ENCODE measurements at places on chromosomes 2 and 18.
A peak's percentile ranks its signal among the peaks of the same experiment; 100 is the strongest.

- no peak for DNase-seq
Observed at GRCh38 chr2:53884883-53885282, 25.1 kb upstream of the GPR75 start.

DNA sequence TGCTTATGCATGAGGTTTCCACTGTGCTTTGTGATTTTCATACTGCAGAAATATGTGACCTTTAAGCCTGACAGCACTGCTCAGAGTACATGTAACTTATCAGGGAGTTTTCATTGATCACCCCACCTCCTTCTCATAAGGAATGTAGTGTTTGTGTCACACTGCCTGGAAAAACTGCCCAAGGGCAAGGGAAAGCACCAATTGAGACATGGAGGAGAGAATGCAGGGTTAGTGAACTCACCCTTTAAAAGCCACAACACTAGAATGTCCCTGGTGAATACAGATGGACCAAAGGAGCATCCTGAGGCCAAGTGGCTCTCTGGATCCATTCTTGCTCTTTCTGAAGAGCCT, 147.2 kb upstream of the SPATS2L start:
- no peak for DNase-seq

DNA sequence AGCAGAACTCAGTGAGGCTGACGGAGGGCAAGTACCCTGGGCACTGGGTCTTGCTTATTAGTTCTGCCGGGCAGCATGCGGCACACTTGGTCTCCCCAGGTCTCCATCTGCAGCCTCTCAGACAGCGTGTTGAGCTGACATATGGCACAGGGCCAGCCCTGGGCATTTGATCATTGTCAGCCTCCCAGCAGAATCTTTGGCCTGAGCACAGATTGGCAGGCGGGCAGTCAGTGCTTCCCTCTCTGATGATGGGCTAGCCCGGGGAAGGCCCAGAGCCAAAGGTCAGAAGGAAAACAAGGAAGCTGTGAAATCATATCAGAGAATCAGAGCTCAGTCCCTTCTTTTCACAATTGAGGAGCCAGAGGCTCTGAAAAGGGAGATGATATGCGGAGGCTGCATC, 150.1 kb upstream of the LRRTM1 start:
- DNase-seq = no peak

GRCh38 chr2:239215988-239216613, 184.7 kb downstream of the HDAC4 start:
- no peak for DNase-seq

DNA sequence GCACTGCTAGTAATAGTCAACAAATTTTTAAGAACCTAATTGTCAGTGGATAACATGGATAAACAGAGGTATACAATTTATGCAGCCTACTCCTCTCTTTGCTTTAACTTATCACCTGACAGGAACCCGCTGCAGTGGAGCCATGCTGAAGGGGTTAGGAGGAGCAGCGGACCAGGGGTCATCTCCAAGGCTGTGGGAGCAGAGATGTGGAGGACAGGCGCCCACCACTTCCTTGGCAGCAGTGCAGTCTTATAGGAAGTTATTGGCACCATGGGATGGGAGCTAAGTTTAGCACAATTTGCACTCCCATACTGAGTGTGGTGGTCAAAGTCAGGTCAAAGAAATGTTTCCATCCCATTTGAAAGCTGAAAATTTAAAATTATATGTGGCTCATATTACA, 35.6 kb downstream of the HDLBP start:
- no peak for DNase-seq

GRCh38 chr2:218824004-218824403, 7.6 kb downstream of the PRKAG3 start:
- DNase-seq = no peak

- no peak for DNase-seq
Observed at GRCh38 chr2:16102976-16103380, 162.6 kb downstream of the MYCN start.

GRCh38 chr18:35050705-35051195, 9.5 kb downstream of the MAPRE2 start:
- DNase-seq = no peak

DNA sequence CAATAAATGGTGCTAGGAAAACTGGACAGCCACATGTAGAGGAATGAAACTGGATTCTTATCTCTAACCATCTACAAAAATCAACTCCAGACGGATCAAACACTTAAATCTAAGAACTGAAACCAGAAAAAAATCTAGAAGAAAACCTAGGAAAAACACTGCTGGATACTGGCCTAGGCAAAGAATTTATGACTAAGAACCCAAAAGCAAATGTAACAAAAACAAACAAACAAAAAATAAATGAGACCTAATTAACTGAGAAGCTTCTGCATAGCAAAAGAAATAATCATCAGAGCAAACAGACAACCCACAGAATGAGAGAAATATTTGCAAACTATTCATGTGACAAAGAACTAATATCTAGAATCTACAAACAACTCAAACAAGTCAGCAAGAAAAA, 314.0 kb upstream of the REV1 start:
- no peak for DNase-seq

GRCh38 chr18:4605212-4605611, 150.1 kb upstream of the DLGAP1 start:
- no peak for DNase-seq

DNA sequence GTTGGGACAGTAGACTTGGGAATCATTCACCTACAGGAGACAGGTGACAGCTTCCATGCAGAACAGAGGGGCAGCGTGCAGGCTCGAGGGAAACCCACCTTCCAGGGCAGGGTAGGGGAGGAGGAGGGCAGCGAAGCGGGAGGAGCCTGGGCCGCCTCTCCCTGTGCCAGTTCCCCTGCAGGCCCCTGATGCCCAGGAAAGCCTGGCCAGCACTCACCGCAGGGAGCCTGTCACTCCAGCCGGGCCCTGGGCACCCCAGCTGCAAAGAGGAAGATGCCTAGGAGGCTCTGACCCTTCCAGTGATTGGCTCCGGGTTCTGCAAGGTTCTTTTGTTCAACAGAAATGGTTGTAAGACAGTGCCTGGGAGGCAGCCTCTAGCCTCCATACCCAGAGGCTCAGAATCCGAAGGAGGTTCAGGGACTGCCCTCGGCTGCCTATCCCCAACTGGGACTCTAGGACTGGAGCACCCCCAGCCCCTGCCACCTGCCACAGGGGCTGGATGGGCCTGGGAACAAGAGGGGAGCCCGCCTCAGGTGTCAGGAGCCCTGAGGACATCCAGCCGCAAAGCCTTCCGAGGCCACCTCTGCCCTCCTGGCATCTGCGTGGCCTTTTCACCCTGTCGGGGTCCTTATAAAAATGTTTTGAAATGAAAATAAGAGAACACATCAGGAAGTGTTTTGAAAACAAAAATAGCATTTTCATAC, 103.2 kb downstream of the PTGR3 start:
- DNase-seq = no peak

GRCh38 chr2:60359569-60359968, 193.9 kb downstream of the BCL11A start:
- no peak for DNase-seq

- DNase-seq = no peak
Observed at GRCh38 chr2:105974812-105975211, 219.3 kb downstream of the UXS1 start.

DNA sequence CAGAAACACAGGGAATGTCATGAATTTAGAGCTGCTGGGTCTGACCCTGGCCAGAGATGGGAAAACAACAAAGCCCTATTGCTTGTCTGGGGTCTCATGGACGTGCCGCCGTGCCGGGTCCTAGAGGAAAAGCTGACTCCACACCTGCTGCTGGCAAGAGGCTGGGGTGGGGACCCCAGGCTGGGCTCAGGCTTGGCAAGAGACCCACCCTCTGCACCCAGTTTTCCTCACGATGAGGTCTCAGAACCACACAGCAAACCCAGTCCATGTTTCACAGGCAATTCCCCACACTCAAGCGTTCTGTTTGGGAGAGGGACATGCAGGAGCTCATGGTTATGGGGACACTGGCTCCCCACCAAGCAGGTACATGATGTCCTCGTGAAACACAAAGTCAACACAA, 367.3 kb upstream of the SALL3 start:
- DNase-seq = no peak

- DNase-seq = no peak
Observed at GRCh38 chr2:24830351-24830750, 37.1 kb downstream of the CENPO start.

GRCh38 chr2:164198256-164198655, 423.0 kb downstream of the GRB14 start:
- no peak for DNase-seq

GRCh38 chr2:170088776-170089175, 89.2 kb upstream of the MYO3B start:
- DNase-seq = no peak

DNA sequence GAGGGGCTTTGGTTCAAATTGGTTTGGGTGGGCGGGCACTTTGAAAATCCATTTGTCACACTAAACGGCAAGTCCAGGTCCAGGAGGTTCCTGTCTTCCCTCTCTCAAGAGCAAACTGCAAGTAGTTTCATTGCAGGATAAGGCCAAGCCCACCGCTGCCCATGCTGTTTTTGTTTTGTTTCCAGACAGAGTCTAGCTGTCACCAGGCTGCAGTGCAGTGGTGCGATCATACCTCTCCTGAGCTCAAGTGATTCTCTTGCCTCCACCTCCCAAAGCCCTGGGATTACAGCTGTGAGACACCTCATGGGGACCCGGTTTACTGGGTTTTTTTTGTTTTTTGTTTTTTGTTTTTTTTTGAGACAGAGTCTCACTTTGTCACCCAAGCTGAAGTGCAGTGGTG, 1.8 kb upstream of the CYBRD1 start:
- DNase-seq = no peak

- no peak for DNase-seq
Observed at GRCh38 chr2:135840601-135841000, 3.6 kb upstream of the LCT start.

GRCh38 chr2:111122631-111123421, 2.1 kb downstream of the BCL2L11 start:
- DNase-seq = peak; percentile 59

DNA sequence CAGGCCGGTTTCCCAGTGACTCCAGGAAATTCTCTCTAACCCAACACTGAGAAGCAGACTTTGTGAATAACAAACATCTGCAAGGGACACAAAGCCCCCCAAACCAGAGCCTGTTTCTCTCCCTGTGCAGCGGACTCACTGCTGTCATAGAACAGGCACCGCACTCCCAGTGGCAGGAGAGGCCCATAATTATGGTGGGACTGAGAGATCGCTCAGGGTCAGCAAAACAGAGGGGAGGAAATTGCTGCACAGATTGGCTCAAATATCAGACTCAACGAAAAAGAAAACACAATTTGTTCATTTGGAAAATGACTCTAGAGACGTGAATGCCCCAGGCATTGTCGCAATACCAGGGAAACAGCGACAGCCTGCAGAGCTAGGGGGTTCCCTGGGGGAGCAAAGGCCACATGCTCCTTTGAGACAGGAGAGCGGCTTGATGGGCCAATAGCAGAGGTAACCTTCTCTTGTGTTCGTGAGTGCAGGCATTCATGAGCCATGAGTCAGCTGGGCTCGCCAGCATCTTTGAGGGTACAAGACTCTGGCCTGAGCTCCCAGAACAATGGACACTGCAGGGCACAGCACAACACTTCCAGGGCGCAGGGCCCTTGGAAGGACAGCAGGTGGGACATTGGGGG, 143.3 kb upstream of the KLHL29 start:
- DNase-seq = no peak

DNA sequence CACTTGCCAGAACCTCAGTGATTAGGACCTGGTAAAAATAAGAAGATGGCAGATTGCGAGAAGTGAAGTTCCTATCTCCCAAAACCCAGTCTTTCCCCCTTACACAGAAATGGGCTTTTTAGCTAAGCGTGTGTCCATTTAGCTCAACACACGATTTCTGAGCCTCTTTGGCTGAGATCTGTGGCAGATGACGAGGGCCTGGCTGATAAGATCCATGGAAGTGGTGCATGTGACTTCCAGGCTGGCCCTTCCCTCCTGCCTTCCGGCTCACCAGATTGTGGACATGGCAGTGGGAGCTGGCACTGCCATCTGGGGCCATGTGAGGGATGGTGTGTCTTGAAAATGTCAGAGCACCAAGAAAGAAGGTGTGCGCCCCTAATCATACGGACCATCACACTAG, 41.0 kb upstream of the ZFP36L2 start:
- no peak for DNase-seq

- DNase-seq = no peak
Observed at GRCh38 chr2:11588228-11589110, 54.6 kb downstream of the GREB1 start.

- DNase-seq = peak; percentile 2
Observed at GRCh38 chr2:160576054-160576499, 82.5 kb upstream of the RBMS1 start.

GRCh38 chr2:240112914-240113690, 23.0 kb downstream of the COPS9 start:
- DNase-seq = no peak

DNA sequence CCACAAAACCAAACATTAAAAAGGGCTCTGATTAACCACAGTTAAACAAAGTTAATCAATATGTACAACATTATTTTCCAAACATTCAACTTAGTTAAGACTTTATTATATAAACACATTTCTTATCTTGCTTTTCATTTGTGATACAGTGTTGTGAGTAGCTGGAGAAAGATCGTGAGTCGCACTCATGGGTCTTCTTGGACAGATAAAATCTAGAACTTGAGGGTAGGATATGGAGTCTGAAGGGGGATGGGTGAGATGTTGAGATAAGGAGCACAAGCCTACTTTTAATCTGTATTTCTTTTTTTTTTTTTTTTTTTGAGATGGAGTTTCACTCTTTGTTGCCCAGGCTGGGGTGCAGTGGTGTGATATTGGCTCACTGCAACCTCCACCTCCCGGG, 22.6 kb upstream of the TMEM214 start:
- no peak for DNase-seq

- DNase-seq = no peak
Observed at GRCh38 chr2:173705656-173706055, 259.5 kb downstream of the SP3 start.

- DNase-seq = no peak
Observed at GRCh38 chr2:31973665-31974064, 37.1 kb downstream of the MEMO1 start.

DNA sequence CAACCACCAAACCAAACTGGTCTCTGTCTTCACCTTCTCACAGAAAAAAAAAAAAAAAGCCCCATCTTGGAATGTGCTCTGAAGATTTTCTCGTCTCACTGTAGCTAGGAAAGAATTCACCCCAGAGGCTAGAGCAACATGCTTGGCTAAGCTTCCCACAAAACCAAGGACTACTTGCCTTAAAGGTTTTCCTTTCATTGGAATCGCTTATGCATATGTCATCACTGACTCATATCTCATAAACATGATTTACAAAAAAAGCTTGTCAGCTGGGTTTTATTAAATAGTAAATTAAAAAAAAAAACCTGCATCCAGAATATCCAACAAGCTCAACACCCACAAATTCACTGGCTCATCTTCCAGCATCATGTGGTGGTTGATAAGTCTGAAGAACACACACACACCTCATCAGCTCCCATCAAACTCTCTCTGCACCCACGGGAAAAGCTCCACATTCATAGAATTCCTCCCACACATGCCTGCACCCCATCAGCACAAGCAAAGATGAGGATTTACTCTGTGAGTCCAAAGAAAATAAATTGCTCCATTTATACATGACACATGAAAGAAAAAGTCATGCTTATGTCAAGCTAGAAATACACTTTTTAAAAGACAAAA, 182.0 kb upstream of the TRIB2 start:
- DNase-seq = peak; percentile 91
